Activated naive CD4-positive, alpha-beta T cell (primary cell): ENCODE measurements at places on chromosomes 2 and 18.

- DNase-seq, result no peak
These were observed 32.0 kb upstream of the IL1RL1 start for GRCh38 chr2:102279391-102279735.

- no peak for DNase-seq
These were observed 21.5 kb downstream of the DTNB start for GRCh38 chr2:25651782-25652455.

DNA sequence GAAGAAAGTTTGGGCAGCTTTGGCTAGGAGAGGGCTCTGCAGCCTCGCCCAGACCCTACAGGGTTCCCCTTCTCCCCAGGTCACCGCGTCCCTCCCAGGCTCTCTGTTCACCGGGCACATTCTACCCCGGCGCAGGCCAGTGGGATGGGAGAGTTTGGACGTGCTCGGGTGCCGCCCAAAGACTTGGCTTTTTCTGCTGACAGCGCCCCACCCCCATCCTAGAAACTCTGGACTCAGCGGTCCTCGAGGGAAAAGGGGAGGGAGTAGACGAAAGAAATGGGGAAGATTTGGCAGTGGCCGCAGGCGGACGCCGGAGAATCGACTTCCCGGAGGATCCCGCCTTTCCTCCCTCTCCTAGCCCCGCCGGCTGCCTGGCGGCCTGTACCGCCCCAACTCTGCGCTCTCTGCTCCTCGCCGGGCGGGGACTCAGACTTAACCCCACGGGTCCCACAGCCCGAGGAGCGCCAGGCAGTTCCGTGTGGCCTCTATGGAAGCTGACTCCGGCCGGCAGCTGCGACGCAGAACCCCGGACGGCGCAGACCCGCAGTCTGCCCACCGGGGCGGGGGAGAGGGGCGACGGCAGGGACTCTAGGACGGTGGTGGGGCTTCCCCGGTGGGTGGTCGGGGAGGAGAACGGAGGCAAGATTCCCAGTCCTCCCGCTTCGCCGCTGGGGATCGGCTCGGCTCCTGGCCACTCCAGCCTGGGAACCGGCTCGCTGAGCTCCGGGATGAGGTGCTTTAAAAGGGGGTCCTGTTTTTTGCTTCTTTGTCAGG is 863 bp upstream of the SIX2 start:
- DNase-seq, result no peak

- DNase-seq, result no peak
These were observed 11.6 kb downstream of the TRIB2 start for GRCh38 chr2:12728221-12728777.

GRCh38 chr2:170006587-170007325 is 171.2 kb upstream of the MYO3B start:
- DNase-seq, result no peak

DNA sequence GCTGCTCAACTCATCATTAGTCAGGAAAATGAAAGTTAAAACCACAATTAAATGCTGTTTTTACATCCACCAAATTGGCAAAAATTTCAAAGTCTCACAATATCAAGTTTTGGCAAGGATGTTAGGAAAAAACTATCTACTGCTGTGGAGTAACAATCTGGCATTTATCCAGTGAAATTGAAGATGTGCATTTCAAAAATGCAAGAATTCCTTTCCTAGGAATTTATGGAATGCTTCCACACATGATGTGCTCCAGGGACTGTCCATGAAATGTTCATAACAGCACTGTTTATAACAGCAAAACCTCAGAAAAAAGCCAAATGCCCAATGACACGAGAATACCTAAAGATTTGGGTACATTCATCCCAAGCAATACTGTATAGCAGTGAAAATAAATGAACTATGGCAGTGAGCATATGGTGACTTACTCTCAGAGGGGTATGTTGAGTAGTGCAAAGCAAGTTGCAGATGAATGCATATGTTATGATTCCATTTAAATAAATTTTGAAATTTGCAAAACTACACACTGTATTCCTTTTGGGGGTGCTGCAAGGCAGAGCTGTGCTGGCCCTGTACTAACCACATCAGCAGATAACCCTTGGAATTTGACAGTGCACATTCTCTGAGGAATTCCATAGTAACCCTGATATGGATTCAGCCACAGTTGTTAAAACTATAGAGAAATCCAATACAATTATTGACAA is 41.3 kb upstream of the GYPC start:
- DNase-seq, result no peak

DNA sequence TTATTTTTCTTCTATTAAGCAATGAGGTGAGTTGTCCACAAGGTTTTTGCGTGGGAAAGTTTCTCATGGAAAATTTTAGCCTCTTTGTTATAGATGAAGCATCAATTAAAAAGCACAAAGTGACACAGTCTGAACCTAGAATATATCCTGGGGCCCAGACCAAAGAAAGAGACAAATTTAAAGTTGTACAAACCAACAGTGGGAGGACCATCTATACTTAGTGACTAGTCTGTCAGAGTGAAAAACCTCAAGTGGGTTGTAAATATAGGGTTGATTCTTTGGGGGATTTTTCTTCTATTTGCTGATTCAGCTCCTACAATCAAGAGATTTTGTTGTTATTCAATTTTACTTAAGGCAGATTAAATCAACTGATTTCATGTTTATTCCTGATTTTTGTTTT is 256.2 kb downstream of the SATB2 start:
- DNase-seq, result no peak

- DNase-seq, result no peak
These were observed 72.1 kb downstream of the COL6A3 start for GRCh38 chr2:237341872-237342271.

GRCh38 chr2:108565778-108566375 is 31.6 kb downstream of the LIMS1 start:
- no peak for DNase-seq

DNA sequence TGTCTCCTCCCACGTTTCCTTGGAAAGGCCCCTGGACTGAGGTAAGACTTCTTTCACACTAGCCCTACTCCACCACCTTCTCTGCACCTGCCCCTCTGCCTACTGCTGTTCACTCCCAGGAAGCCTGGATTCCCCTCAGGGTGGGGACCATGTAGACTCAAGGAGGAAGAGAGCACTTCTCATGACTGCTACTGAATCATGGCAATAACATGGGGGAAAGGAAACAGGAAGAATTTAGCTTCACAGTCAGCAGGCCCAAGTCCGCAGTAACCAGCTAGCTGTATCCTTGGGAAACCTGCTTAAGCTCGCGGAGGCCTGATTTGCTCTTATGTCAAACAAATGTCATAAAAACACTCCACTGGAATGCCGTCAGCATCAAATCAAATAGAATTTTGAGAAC is 126.2 kb upstream of the CAPN13 start:
- DNase-seq, result no peak

- no peak for DNase-seq
These were observed 205.8 kb downstream of the ZNF385B start for GRCh38 chr2:179655627-179656026.

GRCh38 chr2:67436221-67436620 is 39.1 kb downstream of the ETAA1 start:
- DNase-seq, result no peak

- no peak for DNase-seq
These were observed 26.4 kb upstream of the TFPI start for GRCh38 chr2:187580462-187581124.

DNA sequence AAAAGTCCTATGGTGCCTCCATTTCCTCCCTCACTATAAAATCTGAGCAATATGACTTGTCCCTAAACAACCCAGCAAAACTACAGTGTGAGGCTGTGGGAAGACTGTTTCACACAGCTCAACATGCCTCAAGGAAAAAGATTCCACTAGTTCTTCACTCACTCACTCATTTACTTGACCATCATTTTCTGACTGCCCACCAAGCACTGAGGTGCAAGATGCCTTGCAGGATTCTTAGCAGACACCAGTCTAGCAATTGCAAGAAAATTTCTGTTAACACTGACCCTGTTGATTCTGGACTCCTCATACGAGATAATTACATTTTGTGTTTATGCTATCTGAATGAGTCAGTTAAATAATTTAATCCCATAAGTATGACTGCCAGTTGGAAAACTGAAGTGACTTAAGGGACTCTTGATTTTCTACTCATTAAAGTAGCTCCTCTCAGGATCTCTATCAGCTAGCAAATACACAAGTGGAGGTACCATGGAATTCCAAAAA is 51.9 kb upstream of the PCBP1 start:
- no peak for DNase-seq

DNA sequence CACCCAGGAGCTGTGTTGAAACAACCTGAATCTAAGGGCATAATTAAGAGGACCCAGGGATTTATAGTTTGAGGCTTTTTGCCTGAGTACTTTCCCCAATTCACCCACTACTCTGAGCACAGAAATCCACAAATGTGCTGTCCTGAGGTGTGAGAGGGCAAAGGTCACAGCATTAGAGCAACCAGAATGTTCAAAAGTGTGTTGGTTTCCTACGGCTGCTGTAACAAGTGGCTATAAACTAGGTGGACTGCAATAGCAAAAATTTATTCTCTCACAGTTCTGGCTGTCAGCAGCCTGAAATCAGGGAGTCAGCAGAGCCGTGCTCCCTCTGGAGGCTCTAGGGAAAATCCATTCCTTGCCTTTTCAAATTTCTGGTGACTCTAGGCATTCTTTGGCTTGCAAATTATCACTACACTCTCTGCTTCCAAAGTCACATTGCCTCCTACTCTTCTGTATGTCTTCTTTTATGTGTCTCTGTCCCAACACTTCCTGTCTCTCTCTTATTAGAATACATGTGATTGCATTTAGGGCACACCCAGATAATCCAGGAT is 91.4 kb upstream of the TACR1 start:
- no peak for DNase-seq

GRCh38 chr2:40497251-40497859 is 45.5 kb upstream of the SLC8A1 start:
- no peak for DNase-seq

GRCh38 chr2:127090281-127091120 is 16.5 kb downstream of the BIN1 start:
- no peak for DNase-seq

DNA sequence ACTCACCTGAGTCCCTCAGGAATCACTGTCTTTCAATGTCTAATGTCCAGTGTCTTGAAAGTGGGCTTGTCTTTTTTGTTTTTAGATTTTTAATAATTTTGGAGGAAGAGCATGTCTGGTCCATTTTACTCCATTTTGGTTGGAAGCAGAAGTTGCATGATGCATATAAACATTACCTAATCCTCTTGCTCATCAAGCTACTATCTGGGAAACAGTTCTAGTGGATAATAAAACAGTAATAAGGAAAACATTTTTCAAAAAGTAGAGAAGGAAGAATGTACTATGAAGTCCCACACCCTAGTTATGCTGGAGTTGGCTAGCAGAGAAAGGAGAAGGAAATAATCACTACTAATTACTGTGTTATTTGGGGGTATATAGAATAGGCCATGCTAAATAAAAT is 263.7 kb downstream of the ETAA1 start:
- DNase-seq, result no peak

GRCh38 chr18:79167526-79168190 is 98.5 kb downstream of the ATP9B start:
- no peak for DNase-seq

DNA sequence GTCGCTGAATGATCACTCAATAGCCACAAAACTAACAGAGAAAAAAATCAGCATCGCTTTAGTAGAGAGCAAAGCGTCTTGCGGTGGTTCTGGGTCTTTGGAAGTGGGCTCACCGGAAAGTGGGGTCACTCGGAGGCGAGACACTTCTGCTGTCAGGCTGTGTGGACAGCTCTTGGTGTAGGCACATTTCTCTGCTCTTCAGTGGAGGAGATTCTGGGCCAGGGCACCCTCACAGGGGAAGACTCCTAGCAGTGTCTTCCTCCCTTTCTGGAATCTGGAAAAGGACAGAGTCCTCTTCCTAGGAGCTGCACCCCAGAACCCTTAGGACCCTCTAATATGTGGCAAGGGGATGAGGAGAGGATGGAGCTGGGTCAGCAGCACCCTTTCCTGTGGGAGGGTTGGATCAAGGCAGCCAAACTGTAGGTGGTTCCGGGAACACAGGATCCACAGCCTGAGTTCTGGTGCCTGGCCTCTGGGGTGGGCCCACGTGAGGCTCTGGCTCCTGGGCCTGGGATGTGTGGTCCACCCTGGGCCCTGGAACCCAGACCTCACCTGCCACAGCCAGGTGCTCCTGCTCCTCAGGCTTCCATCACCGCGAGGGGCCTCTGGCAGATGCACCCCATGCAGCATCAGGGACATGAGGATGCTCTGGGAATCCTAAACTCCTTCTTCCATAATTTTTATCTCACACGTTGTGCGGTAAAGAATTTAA is 25.1 kb downstream of the GPR35 start:
- no peak for DNase-seq

- no peak for DNase-seq
These were observed 5.0 kb downstream of the ARL4C start for GRCh38 chr2:234491897-234492296.

DNA sequence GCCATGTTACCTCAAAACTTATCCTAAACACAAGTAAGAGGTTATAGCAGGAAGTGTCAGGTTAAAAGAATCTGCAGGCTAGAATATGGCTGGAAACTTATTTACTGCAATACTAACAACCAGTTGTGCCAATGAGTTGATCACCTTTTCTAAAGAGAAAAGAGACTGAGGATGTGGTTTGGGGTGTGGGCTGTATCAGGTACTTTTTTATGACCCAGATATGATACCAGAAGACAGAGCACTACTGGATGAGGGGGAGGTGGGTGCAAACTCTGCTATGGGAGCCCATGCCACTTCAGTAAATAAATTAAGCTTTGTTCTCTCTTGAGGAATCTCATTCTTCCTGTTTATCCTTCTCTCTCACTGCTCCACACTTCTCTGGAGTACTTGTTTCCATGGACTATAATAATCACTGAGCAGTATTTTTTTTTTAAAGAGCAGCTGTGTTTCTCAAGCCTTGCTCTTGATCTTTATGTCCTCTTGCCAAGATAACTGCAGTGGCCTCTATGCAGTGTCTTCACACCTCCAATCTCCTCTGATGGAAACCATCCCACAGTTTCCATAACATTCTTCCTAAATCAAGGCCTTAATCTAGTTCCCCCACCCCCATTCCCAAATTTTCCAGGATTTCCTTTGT is 51.2 kb upstream of the NOSTRIN start:
- no peak for DNase-seq

- DNase-seq, result no peak
These were observed 12.2 kb downstream of the RETSAT start for GRCh38 chr2:85342156-85342555.

- DNase-seq, result no peak
These were observed 739.1 kb upstream of the ZEB2 start for GRCh38 chr2:145258903-145259579.

GRCh38 chr18:43893001-43893637 is 615.8 kb upstream of the SYT4 start:
- DNase-seq, result no peak
